ENCODE measurements at places on chromosomes 5 and 9.

DNA sequence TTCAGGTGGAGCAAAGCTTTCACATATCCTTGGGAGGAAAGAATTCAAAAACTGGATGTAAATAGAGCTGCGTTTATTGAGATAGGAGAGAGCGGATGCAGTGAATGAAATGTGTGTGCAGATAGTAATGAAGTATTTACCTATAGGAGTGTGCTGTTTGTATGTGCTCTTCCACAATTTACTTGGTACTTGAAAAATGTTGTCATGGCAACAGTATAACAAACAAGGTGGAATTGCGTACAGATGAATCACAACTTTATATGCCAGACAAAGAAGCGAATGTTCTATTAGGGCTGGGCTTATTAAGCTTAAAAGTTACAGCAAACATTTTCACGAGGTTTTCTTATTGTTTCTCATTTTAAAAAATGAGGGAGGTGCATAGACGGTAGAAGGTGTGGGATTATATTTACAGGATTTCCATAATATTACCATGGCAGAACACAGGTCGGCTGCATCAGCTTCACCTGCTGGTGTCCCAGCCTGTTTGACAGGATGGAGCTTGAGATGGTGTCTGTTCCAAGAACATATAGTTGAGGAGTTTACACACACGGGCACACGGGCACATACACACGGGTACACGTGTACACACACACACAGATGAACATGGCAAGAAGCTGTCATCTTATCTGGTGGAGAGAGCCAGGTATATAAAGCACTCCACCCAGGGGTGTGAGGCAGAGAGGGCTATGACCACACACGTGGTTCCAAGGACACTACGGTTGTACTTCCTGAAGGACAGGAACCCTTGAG lies 155.7 kb downstream of the RMI1 start:
- DNase-seq: no peak

DNA sequence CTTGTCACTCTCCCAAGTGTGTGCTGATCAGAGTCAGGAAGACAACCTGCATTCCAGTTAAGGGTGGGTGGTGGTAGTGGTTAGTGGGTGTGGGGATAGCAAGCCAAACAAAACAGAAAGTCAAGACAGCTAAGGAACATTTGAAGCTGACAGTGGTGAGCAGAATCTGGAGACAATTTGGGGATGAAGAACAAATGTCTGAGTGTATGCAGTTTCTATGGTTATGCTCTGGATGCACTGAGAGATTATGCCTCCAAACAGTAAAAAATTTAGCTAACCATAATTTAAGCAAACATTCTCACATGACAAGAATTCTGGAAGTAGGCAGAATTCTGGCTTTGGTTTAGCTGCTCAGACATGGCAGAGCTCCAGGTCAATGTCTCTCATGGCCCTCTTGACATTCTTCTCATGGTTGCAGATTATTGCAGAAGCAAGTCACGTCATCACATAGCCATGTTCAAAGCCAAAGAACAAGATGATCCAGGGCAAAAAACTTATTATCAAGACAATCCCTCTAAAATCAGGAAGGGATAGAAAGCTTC lies 148.7 kb downstream of the LURAP1L start:
- DNase-seq: no peak

- no peak for DNase-seq
Measured at GRCh38 chr9:129335464-129336129, 157.5 kb upstream of the IER5L start.

GRCh38 chr5:38297830-38298608 lies 39.7 kb downstream of the EGFLAM start:
- no peak for DNase-seq

DNA sequence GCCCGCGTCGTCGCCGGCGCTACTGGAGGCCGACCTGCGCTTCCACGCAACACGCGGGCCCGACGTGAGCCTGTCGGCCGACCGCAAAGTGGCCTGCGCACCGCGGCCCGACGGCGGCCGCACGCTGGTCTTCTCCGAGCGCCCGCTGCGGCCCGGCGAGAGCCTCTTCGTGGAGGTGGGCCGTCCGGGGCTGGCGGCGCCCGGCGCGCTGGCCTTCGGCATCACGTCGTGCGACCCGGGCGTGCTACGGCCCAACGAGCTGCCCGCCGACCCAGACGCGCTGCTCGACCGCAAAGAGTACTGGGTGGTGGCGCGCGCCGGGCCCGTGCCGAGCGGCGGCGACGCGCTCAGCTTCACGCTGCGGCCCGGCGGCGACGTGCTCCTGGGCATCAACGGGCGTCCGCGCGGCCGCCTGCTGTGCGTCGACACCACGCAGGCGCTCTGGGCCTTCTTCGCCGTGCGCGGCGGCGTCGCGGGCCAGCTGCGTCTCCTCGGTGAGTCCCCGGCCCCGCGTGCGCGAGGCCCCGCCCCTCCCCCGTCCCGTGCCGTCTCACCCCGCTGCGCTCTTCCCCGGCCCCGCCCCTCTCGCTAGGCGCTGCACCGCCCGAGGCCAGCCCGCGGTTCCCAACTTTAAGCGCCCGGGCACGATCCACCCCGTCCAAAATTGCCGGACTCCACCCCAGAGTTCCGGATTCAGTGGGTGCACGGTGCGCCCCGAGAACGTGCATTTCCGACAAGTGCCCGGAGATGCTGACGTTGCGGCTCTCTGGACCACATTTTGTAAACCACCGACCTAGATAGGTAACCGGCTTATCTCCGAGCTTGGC lies 42.8 kb downstream of the NEURL1B start:
- peak; percentile 34 for DNase-seq

DNA sequence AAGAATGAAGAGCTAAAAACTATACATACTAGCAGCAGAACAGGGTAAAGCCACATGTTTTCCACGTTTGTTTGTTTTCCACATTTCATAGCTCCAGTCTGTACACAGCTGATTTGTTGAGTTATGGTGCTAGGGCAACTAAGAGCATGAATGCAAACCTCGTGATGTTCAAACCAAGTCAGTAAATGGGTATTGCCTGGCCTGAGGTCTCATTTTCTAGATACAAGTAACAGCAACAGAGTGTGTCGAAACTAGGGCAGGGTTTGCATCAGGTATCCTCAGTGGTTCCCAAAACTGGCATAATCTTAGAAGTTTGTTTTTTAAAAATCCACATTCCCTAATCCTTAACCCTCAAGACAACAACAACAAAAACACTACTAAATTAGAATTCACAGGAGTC lies 89.3 kb downstream of the CEMIP2 start:
- DNase-seq: no peak

DNA sequence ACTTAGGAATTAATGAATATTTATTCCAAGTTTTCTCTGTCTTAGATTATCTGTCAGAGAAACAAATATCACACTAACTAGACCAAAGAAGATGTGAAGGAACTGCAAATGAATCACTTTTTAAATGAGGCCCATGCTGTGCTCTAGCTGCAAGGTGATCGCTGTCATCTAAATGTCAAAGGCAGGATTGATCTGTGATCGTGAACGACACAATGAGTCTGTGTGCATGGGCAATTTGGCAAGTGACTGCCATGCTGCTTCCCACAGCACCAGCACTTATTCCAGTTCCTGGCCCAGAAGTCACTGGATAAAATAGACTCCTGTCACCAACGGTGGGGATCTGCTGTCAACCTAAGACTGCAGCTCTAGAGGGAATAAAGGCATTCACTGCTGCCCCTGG lies 141.2 kb downstream of the TRIM36 start:
- DNase-seq: no peak

DNA sequence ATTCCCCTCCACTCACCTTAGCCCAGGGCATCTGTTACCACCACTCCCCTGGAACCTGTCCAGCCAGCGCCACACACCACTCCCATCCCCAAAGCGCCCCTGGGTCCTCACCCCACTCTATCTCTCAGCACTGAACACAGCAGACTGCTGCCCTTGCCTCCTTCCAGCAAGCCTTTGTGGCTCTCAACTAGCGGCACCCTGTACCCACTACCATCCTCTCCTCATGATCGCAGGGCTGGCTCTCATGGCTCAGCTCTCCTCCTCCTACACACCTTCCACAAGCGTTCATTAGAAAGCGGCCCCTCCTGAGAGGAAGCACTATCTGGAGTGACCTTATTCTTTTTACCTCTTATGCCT lies 13.3 kb upstream of the BASP1 start:
- DNase-seq: no peak

DNA sequence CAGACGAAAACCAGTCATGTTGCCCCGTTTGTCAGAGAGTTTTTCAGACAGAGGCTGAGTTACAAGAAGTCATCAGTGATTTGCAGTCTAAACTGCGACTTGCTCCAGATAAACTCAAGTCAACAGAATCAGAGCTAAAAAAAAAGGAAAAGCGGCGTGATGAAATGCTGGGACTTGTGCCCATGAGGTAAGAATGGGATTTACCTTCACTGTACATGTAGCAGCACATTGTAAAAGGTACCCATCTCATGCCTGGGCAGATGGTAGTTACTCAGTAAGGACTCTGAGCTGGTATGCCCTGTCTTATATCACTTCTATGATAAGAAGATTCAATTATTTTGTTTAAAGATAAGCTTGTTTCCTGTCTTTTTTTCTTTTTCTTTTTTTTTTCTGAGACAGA lies 38.8 kb downstream of the RAD50 start:
- no peak for DNase-seq

DNA sequence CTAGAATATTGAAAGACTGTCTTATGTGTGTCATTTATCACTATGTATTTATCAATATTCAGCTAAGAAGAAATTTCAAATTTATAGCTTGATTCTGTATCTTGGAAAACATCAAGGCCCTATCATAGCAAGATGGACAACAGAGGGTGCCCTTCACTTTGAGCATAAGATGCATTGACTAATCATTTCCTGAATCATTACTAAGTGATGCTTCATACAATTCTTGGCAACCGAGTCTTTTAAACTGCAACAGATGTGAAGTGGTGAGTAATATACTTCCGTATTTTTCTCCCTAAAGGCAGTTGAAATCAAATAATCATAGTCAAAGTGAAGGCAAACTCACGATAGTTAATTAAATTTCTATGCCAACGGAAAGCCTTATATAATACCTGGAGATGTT lies 318.6 kb upstream of the RGMB start:
- no peak for DNase-seq

DNA sequence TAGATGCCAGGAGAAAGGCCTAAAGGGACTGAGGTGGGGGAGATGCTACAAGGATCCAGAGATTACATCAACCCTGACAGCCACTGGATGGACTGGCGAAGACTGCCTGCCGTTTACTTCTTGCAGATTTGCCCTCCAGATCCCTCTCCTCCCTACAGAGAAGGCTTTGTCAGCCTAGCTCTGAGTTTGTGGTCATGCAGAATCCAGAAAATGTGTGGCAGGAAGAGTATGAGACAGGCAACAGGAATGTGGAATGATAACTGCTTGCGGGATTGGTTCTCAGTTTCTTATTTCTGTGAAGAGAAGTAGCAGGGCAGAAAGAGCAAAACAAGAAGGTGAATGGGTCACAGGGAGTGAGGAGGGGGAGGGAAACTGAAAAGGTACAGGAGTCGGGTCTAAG lies 129.6 kb downstream of the TLE1 start:
- DNase-seq: no peak

GRCh38 chr9:76598981-76599380 lies 140.0 kb downstream of the GCNT1 start:
- DNase-seq: no peak

GRCh38 chr5:145826895-145827674 lies 8.1 kb downstream of the PRELID2 start:
- no peak for DNase-seq

- no peak for DNase-seq
Measured at GRCh38 chr5:53407373-53407772, 73.1 kb upstream of the FST start.

DNA sequence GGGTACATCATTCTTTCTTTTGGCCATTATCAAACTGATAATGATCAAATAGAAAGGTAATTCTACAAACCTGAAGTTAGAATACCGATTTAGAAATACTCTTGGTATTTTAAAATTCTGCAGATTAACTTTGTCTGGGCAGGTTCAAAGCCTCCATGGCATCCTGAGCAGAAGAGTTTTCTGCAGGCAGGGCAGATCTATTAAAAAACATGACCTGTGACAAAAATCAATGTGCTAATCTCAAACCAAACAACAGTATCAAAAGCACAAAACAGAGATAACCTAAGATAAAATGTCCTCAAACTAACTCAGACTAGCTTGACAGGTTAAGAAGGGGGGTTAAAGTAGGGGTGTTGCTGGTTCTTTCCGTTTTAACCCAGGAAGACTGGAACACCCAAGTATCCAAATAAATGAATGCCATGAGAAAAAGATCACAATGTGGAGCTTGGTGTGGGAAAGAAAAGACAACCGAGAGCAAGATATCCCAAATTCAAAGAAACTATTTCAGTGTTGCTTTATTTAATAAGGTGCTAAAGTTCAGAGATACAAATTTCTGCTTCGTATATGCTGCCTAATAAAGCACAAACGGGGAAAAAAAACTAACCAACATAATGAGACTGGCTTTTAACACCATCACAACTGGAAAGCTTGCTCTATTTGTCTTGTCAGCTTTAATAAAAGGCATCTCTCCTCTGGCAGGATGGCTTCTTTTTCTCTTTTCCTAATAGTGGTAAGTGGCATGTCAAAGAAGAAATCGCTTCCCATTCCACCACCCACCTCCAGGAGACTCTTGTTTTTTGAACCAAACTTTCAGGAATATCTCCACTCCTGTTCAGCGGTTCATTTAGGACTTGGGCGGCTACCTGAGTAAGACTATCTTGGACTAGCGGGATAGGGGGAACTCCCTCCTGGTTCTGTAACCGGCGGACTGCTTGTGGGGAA lies 2.3 kb downstream of the EFNA5 start:
- DNase-seq: no peak

DNA sequence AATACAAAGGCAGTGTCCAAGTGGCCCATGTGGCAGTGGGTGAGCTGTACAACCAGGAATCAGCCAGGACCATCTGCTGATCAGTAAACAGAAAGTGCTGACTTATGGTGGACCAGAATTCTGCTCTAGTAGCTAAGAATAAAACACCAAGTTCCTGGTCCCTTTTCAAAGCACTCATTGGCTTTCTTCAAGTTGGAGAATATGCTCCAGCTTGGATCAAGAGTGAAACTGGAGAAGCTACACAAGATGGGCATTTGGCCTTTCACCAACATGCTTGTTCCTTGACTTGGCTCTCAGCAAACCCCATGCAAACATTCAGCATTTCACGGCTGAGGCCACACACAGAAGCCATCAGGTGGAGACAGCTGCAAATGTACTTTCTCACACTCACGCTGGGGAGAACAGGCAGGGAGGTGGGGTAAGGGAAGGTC lies 32.1 kb downstream of the MARCHF3 start:
- no peak for DNase-seq

DNA sequence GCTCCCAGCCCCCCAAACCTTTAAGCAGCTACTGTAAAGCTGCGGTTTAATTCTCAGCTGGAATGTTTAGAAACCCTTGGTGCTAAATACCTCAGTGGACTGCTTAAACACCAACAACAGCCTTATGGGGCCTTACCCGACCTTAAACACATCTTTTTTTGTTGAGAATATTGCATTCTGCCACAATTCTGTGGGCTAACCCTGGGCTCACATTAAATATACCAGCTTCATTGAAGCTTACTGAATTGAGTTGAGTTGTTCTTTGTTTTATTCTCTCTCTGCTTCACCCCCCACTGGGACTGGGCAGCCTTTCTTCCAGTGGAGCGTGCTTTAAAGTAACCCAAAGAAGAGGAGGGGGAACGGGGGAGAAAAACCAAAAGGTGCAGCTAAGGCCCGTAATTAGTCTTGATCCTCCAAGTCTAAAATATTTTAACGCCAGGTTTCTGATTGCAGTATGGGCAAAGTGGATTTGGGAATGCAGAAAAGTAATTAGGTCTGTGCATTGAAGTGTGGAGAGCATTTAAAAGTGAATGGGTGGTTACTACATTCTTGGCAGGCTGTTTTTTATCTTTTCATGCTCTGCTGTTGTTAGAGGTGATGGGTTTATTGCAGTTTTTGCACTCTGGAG lies 281.2 kb downstream of the NR2F1-AS1 start:
- DNase-seq: no peak

GRCh38 chr9:88536951-88537760 lies 2.2 kb downstream of the NXNL2 start:
- no peak for DNase-seq
